ENCODE measurements at places on chromosomes 11 and 22.

DNA sequence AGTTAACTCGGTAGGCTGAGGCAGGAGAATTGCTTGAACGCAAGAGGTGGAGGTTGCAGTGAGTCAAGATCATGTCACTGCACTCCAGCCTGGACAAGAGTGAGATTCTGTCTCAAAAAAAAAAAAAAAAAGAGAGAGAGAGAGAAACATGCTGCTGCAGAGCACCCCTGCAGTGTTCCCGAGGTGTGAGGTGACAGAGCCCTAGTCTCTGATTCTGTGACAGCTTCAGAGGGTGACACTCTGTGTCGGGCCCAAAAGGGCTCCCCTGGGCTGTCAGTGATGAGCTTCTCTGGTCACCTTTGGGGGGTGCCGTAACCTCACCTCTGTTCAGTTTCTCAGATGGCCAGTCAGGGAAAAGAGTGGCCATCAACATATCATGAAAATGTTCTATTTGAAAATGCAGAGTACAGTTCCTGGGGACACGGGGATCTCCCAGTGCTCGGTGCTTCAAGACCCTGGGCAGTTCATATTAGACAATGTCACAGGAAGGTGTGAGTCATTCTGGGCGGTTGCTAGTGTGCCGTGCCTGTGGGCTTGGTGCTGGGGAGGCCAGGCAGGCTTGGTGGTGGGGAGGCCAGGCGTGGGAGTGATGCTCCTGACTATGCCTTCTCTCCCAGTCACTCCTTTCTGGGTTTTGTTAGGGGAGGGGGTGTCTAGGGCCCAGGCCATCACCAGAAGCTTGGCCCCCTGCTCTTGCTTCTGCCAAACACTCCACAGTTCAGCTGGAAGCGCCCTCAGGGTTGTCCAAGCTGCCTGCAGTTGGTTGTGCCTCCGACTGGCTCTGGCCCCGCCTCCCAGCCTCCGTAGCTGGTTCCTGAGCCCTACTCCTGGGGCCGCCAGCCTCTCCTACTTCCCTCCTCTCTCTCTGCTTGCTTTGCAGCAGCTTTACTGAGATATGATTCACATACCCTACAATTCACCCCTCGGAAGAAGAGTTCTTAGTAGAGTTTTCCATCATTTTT is 52.5 kb upstream of the CLDN5 start:
- H3K36me3 ChIP-seq: no peaks in the 10 kb centered on the region
- no peaks in the 10 kb centered on the region for H3K27me3 ChIP-seq
- H3K4me3 ChIP-seq: no peak overlapping the region
- H3K27ac ChIP-seq: no peak overlapping the region
- peaks cover 30% of the 10 kb centered on the region for H3K4me1 ChIP-seq
- no peak for DNase-seq

GRCh38 chr22:20807315-20807752 is 33.4 kb downstream of the SERPIND1 start:
- H3K36me3 ChIP-seq: peaks cover 38% of the 10 kb centered on the region
- DNase-seq: no peak
- no peak overlapping the region for H3K4me3 ChIP-seq
- no peak overlapping the region for H3K27ac ChIP-seq
- no peaks in the 10 kb centered on the region for H3K4me1 ChIP-seq

GRCh38 chr22:23047265-23047664 is 23.1 kb upstream of the GNAZ start:
- no peak overlapping the region for H3K27ac ChIP-seq
- no peak overlapping the region for H3K4me3 ChIP-seq
- no peaks in the 10 kb centered on the region for H3K27me3 ChIP-seq
- DNase-seq: no peak

DNA sequence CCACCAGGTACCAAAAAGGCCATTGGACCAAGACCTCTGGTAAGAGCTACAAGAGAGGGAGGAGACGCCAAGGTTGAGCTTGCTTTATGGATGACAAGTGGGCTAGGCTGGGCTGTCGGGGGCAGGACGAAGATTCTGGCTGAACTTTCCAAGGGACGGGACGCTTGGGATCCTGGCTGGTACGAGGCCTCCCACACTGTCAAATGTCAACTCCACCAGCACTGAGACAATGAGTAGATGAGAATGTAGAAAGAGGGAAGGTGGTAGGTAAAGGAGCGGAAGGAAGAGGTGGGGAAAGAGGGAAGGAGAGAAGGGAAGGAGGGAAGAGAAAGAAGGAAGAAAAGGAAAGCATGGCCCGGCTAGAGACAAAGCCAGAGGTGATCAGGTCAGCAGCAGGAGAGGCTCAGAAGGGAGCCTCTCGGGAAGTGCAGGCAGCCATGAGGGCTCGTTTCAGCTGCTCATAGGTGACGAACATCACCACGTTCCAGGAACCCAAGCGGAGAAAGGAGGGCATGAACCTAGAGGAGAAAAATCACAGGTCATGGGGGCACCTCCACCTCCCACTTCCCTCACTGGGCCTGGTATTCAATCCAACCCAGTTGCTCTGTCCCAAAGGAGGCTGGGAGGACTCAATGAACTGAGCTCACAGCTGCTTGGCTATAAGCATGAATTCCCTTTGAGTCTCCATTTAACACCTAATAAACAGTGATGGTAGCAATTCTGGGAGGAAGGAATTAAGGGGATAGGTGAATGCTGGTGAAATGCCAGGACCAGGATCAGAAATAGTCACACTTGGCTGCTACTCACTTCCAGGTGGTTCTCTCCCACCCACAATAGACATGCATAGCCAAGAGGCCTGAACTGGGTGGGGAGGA is 7.8 kb downstream of the UCP2 start:
- peaks cover 99% of the 10 kb centered on the region for H3K4me1 ChIP-seq
- H3K27me3 ChIP-seq: no peaks in the 10 kb centered on the region
- H3K27ac ChIP-seq: peak overlapping the region; percentile 30
- H3K36me3 ChIP-seq: peaks cover 51% of the 10 kb centered on the region
- H3K4me3 ChIP-seq: peak overlapping the region; percentile 18

DNA sequence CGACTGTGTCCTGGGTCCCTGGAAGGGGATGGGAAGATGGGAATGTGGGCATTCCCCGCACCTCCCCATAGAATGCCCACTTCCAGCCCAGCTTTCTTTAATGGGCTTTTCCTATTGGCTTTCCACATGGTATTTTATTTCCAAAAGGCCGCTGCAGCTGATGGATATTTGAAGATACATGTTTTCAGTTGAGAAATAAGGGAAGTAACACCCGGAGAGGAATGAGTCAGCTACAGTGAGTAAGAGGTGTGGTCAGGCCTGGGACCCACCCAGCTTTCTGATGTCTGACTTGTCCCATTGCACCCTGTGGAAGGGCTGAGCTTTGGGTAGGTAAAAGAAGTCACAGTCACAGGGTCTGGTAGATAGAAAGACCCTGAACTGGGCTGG is 476.9 kb downstream of the MIAT start:
- no peaks in the 10 kb centered on the region for H3K27me3 ChIP-seq
- H3K36me3 ChIP-seq: no peaks in the 10 kb centered on the region
- H3K27ac ChIP-seq: no peak overlapping the region
- H3K4me1 ChIP-seq: no peaks in the 10 kb centered on the region
- no peak for DNase-seq

GRCh38 chr11:124814739-124815138 is 14.5 kb upstream of the MSANTD2 start:
- no peak overlapping the region for H3K4me3 ChIP-seq
- no peak overlapping the region for H3K27ac ChIP-seq
- peaks cover 9% of the 10 kb centered on the region for H3K27me3 ChIP-seq
- H3K36me3 ChIP-seq: no peaks in the 10 kb centered on the region

- no peak for DNase-seq
- H3K27me3 ChIP-seq: no peaks in the 10 kb centered on the region
- no peaks in the 10 kb centered on the region for H3K36me3 ChIP-seq
- no peak overlapping the region for H3K27ac ChIP-seq
- no peak overlapping the region for H3K4me3 ChIP-seq
These were observed 147.0 kb downstream of the CRYBB2 start for GRCh38 chr22:25366408-25366807.

GRCh38 chr22:42651134-42651533 is 1.9 kb upstream of the CYB5R3 start:
- no peak overlapping the region for H3K27ac ChIP-seq
- no peak overlapping the region for H3K4me3 ChIP-seq
- H3K4me1 ChIP-seq: peaks cover 19% of the 10 kb centered on the region
- H3K36me3 ChIP-seq: no peaks in the 10 kb centered on the region

GRCh38 chr22:19035474-19036228 is 86.6 kb downstream of the DGCR2 start:
- DNase-seq: no peak
- no peak overlapping the region for H3K4me3 ChIP-seq
- no peak overlapping the region for H3K27ac ChIP-seq
- H3K4me1 ChIP-seq: no peaks in the 10 kb centered on the region

- no peak overlapping the region for H3K4me3 ChIP-seq
- DNase-seq: peak; percentile 11
- no peaks in the 10 kb centered on the region for H3K4me1 ChIP-seq
- no peaks in the 10 kb centered on the region for H3K27me3 ChIP-seq
- H3K36me3 ChIP-seq: no peaks in the 10 kb centered on the region
- no peak overlapping the region for H3K27ac ChIP-seq
These were observed 5.8 kb downstream of the PIWIL3 start for GRCh38 chr22:24768537-24769374.

DNA sequence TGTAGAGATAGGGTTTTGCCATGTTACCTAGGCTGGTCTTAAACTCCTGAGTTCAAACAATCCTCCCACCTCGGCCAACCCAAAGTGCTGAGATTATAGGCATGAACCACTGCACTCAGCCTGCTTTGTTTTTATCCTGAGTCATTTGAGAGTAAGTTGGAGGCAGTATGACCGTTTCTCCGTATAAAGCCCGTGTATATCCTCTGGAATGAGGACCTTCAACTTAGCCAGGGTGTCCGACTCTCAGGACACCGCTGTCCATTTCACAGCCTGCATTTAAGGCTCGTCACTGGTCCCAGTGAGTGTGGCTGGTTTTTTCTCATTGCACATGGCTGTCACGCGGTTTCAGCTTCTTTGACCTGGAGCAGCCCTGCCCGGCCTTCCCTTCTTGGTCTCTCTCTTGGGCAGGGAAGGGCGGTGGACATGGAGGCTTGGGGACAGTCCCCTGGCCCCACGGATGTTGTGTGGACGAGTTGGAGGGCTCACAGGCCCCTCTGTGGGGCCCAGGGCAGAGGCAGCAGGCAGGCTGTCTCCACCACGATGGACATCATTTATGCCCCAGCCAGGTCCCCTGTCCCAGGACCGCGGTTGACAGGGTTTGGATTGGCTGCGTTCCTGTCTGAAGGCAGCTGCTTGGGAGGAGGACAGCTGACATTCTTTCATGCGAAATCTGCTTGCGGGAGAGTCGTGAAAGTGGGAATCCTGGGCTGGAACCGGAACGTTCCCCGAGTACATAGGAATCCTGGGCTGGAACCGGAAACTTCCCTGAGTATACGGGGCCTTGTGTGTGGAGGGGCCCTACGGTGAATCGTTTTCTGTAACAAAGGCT is 93.3 kb downstream of the KCNQ1 start:
- DNase-seq: no peak
- H3K36me3 ChIP-seq: no peaks in the 10 kb centered on the region
- H3K4me1 ChIP-seq: peaks cover 10% of the 10 kb centered on the region
- no peaks in the 10 kb centered on the region for H3K27me3 ChIP-seq
- no peak overlapping the region for H3K4me3 ChIP-seq

DNA sequence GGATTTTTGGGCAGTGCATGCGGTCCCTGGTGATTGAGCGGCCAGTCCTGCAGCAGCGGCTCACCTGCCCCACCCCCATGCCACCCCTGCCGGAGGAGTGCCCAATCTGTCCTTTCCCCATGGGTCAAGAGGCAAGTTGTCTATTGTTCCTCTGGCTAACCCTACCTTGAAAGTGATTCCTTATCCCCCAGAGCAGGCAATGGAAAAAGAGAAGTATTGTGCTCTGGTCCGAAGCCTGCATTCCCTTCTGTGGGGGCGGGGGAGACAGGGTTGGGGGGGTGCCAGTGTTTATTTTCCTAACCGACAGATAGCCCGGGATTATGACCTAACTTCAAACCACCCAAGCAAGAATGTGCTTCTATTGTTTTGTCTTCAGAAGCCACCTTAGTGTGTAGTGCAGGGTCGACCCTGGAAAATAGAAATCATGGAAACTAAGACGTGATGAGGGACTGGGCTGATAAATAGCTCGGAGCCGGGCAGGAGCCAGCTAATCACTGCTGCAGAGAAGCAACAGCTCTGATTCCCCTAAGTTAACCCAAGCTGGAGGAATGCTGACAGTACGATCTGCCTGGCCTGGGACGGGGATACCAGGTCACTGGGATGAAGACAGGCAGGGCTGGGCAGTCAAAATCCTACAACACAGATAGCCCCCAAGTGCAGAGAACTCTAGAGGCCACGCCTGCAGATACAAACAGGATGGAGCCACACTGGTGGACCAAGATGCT is 38.7 kb upstream of the ATXN10 start:
- H3K27me3 ChIP-seq: peaks cover 5% of the 10 kb centered on the region
- DNase-seq: no peak
- no peaks in the 10 kb centered on the region for H3K36me3 ChIP-seq
- no peaks in the 10 kb centered on the region for H3K4me1 ChIP-seq
- H3K4me3 ChIP-seq: no peak overlapping the region
- H3K27ac ChIP-seq: no peak overlapping the region

DNA sequence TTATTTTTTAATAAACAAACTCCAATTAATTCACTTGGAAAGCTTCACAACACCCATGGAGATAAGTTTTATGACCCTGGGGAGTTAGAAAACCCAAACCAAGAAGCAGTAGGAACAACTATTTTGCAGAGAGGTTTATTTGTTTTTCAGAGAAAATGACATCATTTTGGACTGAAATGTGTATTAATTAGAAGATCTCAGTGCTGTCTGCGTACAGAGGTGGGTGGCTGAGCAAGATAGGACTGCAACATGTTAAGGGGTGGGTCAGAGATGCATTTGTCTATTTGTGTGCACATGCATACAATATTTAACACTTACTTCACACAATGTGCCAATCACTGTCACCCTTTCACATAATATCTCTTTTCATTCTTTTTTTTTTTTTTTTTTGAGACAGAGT is 1.1 kb downstream of the SCGB1A1 start:
- no peaks in the 10 kb centered on the region for H3K36me3 ChIP-seq
- DNase-seq: no peak
- H3K27ac ChIP-seq: peak overlapping the region; percentile 4
- no peaks in the 10 kb centered on the region for H3K4me1 ChIP-seq

DNA sequence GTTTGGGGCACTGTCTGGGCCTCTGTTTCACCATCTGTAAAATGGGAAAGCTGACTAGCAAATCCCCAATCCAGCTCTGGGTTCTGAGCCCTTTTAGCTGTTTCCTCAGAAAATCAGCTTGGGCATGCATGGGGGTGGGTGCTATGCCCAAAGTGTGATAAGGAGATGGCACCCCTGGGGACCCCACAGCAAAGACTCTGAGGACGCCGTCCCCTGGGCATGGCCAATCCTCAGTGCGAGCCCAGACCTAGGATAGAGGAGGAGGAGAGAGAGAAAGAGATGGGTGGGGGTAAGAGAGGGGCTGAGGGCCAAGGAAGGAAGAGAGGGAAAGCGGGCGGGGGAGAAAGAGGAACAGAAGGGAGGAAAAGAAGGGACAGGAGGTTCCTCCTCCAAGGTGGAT is 31.8 kb downstream of the TPBGL start:
- no peak for DNase-seq
- peaks cover 62% of the 10 kb centered on the region for H3K4me1 ChIP-seq
- no peak overlapping the region for H3K4me3 ChIP-seq
